ENCODE measurements at places on chromosomes 16 and 17. TPM values are rescaled to one million over a fixed set of nuclear protein-coding genes. Genes with fewer than 3 reads are reported as not detected.

- DNase-seq: no peak
Observed at GRCh38 chr17:5211458-5211857, 19.8 kb upstream of the ZNF594 start.

Gene KRTAP9-2
- total RNA-seq: not detected

DNA sequence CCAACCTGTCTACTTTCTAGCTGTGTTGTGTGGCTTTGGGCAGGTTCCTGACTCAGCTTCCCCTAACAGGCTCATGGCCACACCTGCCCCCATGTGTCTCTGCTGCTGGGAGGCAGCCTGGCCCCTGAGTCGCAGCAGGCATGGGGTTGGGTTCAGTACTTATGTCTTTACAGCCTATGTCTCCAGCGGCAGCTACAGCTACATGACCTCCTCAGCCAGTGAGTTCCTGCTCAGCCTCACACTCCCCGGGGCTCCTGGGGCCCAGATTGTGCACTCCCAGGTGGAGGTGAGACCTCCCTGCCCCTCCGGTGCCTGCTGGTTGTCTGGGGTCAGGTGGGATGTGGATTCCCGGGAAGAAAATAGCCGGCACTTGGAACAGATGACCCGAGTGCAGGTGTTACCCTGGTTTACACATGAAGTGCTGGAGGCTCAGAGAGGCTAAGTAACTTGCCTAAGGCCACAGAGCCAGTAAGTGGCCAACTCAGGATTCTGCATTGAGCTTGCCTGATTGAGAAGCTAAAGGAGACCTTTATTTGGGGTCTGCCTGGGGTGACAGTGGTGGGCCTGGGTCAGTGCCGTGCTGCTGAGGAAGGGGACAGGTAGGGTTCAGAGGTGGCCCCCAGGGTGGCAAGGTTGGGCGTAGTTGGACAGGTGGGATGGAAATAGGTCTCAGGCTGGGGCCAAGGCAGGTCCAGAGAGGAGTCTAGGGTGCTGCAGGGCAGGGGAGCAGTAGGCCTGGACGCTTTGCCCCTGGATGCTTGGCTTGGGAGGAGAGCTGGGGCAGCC lies 15.9 kb downstream of the FCSK start:
- no peak for DNase-seq

Gene CDK5R1
- total RNA-seq: 3.1 TPM

DNA sequence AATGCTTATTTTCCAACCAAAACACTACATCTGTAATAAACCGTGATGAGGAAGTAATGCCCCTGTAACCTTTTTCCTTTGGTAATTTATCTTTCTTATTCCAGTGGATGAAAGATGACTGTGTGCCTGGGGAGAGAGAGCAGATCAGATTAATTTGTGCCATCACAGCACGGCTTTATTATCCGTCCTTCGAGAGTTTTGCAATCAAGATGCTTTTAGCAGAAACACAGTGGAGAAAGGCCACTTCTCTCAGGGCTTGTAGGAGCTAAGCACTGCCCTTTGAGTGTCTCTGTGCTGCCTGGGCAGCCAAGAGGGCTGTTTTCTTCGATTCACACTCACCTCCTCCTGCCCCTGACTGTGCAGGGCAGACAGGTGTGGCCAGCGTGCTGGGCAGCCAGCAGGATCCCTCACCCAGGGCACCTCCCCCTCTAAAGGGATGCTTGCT lies 190.2 kb downstream of the PRKCA start:
- no peak for DNase-seq

GRCh38 chr17:76353004-76353598 lies 615 bp downstream of the PRPSAP1 start:
- no peak for DNase-seq
